ENCODE measurements at places on chromosomes 16 and 17. TPM values are rescaled to one million over a fixed set of nuclear protein-coding genes. Genes with fewer than 3 reads are reported as not detected.

GRCh38 chr17:10136258-10136981 lies 62.0 kb downstream of the GAS7 start:
- no peak for DNase-seq

DNA sequence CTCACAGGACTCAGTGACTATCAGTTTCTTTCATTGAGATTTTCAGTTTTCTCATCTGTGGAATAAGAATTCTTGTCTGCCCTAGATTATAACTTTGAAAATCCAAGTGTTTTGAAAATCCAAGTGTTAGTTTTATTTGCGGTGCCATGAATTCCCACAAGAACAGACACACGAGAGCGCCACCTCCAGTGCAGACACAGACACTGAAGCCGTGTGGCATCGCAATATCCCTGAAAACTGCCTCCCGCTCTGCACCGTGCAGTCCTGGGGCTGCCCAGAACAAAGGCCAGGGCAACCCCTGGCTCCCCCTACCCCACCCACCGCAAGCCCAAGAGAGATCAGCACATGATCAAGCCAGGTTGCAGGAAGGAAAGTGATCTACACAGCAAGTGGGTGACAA lies 229.5 kb upstream of the ASIC2 start:
- DNase-seq: no peak

GRCh38 chr16:79415983-79416640 lies 184.4 kb downstream of the MAF start:
- no peak for DNase-seq

DNA sequence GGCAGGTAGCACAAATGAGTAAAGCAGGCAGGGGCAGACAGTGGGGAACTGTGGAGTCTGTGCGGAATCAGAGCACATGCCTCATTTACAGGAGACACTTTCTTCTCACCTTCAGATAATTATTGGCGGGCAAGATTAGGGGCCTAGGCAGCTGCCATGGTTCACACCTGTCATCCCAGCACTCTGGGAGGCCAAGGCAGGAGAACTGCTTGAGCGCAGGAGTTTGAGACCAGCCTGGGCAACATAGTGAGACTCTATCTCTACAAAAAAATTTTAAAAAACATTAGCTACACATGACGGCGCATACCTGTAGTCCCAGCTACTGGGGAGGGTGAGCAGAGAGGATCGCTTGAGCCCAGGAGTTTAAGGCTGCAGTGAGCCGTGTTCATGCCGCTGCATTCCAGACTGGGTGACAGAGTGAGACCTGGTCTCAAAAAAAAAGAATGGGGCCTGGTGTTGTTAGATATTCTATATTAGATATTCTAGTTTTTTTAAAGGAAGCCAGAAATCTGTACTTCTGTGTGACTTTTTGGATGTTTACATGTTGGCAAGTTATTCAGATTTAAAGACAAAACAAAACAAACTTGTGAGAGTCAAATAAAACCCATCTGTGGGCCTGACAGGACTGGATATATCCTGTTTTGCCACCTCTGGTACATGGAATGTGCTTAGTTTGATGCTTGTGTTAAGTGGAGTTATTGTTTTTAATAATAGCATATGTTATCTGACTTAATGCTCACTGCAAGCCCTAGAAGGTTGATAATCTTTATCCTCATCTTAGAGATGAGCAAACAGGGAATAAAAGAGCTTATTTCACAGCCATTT lies 4.9 kb upstream of the LPCAT2 start:
- no peak for DNase-seq

Gene ITPRIPL2
- polyA plus RNA-seq: 16.3 TPM

Gene SCGB1C2
- polyA plus RNA-seq: not detected

Gene CCL1
- polyA plus RNA-seq: not detected

Measured in AG04450 (cell line).